IPS DF 19.7 (cell line): ENCODE measurements at places on chromosomes 2 and 18.
A peak's percentile ranks its signal among the peaks of the same experiment; 100 is the strongest.

GRCh38 chr2:216879727-216880508 lies 20.1 kb upstream of the TNP1 start:
- DNase-seq: no peak

GRCh38 chr2:66082581-66082980 lies 352.3 kb upstream of the MEIS1 start:
- no peak for DNase-seq

GRCh38 chr2:61878761-61879160 lies 9.7 kb downstream of the CCT4 start:
- DNase-seq: no peak

- DNase-seq: no peak
Measured at GRCh38 chr2:211367711-211368110, 811.3 kb downstream of the CPS1 start.

DNA sequence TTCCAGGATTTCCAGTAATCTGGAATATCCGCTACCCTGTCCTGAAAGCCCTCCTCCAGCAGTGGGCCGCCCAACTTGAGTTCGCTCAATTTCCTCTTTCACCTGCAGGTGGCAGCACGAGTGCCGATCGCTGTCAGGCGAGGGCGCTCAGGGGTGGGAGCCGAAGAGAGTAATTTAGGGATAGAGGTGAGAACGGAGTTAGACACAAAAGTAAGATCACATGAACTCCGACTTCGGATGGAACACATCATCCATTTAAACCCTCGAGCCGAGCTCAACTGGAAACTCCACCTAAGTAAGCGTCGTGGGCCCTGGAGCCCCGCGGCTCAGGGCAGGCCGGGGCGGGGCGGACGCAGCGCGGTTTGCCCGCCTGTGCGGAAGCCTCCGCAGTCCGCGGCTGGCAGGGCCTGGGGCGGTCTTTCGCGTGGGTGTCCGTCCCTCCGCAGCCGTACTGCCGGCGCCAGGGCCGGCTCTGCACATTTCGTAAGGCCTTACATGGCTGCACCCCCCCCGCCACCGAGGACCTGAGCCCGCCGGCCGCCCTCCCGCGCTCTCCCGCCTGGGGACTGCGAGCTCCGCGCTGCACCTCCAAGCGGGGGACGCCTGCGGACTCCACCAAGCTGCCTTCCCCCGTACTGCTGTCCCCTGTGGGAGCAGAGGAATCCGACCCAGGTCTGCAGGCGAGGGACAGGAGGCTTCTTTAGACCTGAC lies 61.2 kb downstream of the SEMA4F start:
- DNase-seq: no peak

GRCh38 chr2:168490946-168491605 lies 35.0 kb downstream of the CERS6 start:
- DNase-seq: no peak

DNA sequence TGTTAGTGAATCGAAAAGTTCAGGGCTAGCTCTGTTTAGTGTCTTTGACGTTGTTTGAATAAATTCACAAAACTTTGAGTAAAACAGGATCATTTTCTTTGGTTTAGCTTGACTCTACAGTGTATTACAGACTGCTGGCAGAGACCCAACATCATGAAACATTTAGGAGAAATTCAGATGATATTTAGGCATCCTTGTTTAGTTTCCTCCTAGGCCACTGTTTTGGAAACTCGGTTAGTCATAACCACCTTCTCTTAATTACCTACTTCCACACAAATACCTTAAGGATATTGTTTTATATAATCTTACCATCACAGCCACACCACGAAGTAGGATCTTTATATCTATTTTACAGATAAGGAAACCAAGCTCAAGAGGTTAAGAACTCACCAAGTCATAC lies 7.8 kb downstream of the LIMS1 start:
- no peak for DNase-seq

- DNase-seq: no peak
Measured at GRCh38 chr2:204026294-204026693, 89.7 kb downstream of the ICOS start.

DNA sequence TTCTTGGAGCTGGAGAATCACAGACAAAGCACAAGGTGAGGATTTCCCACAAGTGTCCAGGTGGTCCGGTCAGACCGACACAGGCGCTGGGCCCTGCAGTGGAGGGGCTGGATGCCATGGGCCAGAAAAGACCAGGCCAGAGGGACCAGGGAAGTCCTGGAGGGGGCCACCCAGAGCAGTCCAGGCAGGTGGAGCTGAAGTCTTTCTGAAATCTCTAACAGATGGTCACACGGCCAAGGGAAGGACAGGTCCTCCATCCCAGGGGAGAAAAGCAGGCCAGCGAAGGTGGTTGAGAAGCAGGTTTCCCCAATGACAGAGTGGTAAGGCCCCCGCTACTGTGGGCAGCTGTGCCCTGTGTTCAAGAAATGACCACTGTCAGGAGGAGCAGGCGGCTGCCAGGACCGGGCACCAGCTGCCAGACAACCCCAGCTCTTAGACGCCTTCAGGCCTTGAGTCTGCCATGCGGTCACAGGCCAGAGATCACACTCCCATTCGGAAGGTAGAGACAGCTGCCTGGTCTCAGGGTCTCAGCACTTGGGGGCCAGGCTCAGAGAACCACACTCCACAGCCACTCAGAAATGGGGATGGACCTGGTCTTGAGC lies 25.9 kb downstream of the HS1BP3 start:
- no peak for DNase-seq

DNA sequence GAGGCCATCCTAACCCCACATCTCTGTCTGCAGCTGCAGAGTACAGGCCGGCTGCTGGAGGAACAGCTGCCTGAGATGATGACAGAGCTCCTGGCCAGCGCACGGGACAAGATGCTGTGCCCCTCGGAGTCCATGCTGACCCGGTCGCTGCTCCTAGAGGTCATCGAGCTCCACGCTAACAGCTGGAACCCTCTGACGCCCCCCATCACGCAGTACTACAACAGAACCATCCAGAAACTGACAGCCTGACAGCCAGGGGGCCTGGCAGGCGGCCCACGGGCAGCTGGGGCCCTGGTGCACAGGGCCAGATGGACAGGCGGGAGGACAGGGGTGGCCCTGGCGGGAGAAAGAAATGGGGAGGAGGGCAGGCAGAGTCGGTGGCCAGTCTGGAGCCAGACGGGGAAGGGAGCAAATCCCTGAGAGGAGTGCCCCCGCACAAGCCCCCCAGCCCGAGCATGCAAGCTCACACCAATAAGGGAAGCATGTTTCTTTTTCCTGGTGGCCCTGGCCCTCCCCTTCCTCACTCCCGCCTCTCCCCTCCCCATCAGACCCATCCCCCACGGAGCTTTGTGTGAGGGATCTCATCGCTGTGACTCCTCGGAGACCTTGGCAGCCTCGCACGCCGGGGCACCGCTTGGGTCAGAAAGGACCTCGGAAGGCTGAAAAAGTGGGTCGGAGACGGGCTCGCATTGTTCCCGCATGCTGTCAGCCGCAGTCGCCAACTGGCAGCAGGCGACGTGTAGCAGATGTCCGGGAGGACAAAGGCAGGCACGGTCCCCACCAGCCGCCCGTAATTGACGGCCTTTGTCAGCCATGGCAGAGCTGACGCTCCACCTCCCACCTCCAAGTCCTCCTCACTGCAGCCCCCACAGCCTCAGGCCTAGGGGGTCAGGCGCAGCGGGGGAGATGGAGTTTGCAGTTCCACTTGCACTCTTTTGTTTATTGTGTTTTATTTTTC lies 91.2 kb downstream of the SMAD7 start:
- DNase-seq: no peak

GRCh38 chr18:76363436-76364120 lies 131.5 kb downstream of the ZNF516 start:
- DNase-seq: no peak

- peak; percentile 42 for DNase-seq
Measured at GRCh38 chr2:80546766-80547165, 242.2 kb upstream of the LRRTM1 start.

DNA sequence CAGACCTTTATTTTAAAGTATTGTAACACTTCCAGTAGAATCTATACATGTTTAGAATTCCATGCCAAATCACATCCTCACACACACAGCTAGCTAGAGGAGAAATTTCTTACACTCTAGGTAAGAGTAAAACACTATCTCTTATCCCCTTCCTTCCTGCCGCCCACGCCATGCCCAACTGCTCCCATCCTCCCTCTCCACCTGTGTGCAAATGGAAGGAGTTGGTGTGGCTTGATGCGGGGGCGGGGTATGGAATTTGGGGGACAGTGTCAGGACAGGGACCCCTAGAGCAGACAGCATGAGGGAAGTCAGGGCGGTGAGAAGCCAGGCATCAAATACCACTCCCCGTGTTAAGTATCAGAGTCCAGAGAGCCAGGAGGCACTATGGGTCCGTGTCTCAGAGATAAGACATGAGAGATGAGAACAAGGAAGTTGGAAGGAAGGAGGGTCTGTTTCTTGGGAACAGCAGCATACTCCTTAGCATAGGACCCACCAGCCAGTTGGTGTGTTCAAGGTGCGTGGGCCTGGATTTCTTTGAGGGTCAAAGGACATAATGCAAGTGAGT lies 48.6 kb upstream of the NOSTRIN start:
- DNase-seq: no peak

GRCh38 chr2:100124761-100125160 lies 17.6 kb downstream of the AFF3 start:
- DNase-seq: no peak

DNA sequence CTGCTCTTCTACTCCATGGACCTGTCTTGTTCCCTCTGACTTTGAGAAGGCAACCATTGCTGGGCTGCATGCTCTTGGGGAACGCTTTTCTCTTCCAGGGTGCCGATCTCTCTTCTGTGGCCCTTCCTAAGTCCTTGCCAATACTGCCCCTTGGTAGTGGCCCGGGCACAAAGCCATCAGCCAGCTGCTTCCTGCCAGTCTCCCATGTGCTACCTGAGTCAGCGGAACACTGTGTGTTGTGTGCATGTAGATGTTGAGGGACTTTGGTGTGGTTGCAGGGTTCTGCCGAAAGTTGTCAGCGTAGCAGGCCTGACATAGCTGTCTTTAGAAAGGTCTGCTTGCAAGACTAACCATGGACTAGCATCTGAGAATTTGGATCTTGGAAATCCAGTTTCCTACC lies 35.4 kb downstream of the MGAT5 start:
- DNase-seq: no peak

GRCh38 chr2:85781013-85781332 lies 27.2 kb downstream of the ATOH8 start:
- DNase-seq: no peak
